ENCODE measurements at places on chromosomes 2 and 18.

- no peak for DNase-seq
These were observed 47.7 kb downstream of the TANK start for GRCh38 chr2:161207941-161208340.

DNA sequence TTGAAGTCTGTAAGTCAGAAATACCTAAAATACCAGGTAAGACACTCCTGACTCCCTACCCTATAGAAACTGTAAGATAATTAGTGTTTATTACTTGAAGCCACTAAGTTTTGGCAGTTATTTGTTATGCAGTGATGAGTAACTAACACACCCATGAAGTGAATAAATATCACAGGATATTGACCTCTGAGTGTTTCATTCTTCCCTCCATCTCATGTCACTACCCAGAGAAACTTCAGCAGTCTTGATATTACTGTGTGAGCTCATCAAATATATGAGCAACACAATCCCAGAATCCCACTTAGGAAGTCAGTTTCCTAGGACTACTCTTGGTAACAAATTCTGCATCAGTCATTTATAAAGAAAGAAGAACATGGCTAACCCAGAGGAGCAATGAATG lies 529.7 kb downstream of the FBXO15 start:
- DNase-seq = no peak

DNA sequence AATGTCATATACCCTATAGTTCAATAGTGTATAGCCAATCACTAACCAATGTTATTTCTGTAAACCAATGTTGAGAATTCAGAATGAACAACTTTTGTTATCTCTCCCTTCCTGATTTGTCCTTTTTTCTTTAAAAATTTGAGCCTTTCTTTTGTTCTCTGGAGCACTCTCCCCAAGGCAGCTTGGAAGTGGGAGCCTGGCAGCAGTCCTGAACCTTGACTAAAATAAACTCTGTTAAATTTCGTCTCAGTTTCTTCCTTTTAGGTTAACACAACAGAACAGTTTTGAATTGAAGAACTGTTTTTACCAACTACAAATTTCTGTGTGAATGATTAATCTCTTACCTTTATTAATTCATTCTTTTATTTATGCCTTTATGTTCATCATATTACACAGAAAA lies 35.9 kb downstream of the CD302 start:
- DNase-seq = no peak

DNA sequence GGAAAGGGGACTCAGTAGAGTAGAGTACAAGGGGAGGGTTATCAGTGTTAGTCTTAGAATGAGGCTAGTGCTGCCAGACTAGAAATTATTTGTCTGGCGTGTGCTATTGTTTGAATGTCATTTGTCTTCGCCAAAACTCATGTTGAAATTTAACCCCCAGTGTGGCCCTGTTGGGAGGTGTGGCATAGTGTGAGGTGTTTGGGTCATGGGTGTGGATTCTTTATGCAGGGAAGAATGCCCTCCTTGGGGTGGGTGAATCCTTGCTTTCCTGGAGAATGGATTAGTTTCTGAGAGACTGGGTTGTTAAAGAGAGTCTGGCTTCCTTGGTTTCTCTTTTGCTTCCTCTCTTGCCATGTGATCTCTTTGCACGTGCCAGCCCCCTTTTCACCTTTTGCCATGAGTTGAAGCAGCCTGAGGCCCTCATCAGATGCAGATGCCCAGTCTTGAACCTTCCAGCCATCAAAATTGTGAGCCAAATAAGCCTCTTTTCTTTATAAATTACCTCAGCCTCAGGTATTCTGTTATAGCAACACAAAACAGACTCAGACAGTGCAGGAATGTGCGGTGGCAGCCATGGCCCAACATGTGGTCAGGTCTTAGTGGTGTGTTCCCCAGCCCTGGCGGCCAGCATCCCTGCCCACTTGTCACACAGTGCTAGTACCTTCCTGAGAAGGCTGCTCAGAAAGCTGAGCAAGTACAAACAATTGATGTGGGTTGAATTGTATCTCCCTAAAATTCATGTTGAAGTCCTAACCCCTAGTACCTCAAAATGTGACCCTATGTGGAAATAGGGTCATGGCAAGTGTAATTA lies 48.4 kb upstream of the NAB1 start:
- no peak for DNase-seq

DNA sequence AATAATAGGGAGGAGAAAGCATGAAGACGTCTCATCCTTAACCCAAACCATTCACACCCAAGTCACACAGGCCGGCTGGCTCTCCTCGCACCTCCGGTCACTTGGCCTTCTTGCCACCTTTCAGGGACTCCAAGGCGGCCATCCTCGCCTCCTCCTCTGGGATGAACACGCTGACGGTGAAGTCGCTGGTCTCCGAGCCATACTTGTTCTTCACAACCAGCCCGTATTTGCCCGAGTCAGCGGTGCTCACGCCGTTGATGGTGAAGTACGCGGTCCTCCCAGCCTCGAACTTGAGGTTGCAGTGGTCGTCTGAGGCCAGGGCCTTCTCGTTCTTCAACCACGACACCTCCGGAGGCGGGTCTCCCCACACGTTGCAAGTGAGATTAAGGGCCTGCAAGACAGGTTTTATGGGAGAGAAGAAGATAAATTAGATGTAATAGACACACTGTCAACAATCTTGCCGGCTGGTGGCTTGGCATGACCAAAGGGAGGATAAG lies 54.3 kb upstream of the LPIN2 start:
- no peak for DNase-seq

DNA sequence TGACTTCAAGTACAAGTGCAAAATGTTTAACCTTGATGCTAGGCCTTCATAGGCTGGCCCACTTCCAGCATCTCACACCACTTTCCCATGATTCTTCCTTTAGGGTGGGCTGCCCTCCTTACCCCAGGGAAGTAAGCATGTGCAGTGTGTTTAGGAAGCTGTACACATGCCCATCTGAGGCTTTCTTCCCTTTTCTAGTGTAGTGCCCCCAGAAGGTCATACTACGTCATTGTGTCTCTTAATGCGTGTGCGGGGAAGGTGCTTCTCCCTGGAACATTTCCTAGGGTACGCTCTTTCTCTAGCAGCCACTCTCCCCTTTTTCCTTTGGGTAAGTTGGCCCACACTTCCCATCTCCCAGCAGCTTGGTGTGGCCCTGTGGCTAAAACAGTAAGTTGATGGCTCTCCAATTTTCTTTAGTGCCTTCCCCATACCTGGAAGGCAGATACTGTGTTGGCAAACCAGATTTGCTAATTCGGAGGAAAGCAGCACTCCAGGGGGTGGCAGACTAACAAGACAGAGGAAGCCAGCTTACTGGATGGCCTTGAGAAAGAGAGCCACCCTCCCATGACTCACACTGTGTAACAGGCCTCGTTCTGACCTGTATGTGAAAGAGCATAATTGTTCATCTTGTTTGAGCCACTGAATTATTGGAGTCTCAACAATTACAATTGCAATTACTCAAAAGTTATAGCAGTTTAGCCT lies 1.1 kb upstream of the SULT6B1 start:
- DNase-seq = no peak

DNA sequence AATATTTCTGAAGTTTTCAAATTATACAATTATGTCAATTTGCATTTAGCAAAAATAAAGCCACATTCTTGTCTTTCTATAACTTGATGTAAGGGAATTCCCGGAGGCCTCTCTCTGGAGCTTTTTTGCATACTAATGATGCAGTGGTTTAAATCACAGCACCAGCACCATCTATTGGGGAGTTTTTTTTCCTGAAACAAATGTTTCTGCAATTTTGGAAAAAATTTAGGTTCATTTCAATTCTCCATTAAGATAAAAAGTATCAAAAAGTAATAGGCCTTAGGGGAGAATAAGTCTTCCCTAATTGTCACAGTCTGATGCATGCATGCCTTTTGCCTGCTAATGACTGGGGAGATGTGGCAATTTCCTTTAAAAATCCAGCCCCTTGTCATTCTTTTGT lies 13.5 kb downstream of the CBLN2 start:
- no peak for DNase-seq

DNA sequence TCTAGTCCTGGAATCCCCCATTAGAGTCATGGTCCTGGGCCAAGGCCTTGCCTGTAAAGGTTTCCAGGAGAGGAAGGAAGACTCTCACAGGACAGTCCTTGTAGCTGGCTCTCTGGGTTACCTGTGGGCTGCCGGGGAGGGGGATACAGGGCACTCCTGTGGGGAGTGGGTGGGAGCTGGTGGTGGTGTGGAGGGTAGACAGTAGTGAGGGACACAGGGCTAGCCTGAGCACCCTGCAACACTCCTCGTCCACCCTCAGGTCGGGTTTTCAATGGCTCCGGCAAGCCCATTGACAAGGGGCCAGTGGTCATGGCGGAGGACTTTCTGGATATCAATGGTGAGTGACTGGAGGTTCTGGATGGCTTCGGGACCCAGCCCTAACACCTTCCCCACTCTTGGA lies 19.7 kb upstream of the ANKRD53 start:
- no peak for DNase-seq

DNA sequence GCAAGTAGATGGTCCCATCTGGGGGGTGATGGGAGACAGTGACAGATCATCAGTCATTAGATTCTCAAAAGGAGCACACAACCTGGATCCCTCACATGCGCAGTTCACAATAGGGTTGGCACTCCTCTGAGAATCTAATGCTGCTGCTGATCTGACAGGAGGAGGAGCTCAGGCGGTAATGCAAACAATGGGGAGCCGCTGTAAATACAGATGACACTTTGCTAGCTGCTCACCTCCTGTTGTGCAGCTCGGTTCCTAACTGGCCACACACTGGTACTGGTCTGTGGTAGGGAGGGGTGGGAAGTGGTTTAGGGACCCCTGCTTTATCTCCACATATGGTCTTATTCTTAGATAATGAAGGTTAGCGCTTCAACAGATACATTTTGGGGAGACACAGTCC lies 506.6 kb downstream of the PLCL1 start:
- no peak for DNase-seq

DNA sequence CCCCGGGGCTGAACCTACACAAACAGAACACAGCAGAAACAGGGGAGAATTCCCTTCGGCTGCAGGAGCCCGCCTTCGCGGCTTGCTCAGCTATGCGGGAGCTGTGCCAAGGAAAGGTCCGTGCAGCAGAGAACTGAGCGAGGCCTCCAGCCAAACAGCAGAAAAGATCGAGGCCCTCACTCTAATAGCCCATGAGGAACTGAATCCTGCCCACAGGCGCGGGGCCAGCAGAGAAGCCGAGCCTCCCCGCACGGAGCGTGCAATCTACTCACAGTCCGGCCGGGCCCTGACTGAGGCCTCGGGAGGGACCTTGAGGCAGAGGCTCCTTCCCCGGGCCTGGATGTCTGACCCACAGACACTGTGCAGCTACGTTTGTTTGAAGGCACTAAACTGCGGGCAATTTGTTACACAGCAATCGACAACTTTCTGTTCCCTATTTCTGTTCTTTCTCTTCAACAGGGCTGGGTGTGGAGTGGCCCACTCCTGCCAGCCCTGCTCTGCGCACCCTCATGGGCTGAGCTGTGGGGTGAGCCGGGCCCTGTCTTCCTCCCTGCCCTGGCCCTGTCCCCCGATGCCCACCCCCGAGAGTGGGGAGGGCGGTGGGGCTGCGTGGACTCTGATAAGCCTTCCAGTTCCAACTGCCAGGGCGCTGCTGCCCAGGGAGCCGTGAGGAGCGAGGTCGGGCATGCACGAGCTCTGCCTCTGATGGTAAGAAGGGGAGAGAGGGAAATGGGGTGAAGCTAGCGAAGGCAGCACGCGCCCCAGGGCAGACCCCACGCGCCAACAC lies 13.7 kb downstream of the HES6 start:
- DNase-seq = no peak

GRCh38 chr2:31088504-31089195 lies 49.6 kb downstream of the GALNT14 start:
- no peak for DNase-seq

GRCh38 chr2:172461591-172462372 lies 34.4 kb downstream of the ITGA6 start:
- DNase-seq = peak; percentile 84

DNA sequence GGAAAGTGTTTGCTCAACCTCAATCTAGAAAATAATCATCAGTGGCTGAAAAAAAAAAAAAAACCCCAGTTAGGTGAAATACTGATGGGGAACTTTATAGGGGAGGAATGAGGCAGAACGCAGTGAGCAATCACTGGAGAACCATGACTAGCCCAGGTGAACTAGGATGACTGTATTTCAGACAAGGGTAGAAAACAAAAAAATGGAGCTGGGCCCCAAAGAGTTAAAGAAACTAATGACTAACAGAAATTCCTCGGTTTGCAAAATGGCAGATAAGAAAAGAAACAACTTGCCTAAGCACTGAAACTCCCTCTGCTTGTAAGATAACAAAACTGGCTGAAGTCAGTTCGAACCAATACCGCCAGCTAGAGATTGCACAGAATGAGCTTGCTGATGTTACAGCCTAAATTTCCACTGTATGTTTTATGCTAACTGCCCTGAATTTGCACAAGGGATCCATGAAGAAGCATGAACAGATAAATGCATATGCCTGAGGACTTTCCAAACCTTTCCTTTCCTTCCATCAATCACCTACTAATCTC lies 245.9 kb downstream of the METTL4 start:
- no peak for DNase-seq

DNA sequence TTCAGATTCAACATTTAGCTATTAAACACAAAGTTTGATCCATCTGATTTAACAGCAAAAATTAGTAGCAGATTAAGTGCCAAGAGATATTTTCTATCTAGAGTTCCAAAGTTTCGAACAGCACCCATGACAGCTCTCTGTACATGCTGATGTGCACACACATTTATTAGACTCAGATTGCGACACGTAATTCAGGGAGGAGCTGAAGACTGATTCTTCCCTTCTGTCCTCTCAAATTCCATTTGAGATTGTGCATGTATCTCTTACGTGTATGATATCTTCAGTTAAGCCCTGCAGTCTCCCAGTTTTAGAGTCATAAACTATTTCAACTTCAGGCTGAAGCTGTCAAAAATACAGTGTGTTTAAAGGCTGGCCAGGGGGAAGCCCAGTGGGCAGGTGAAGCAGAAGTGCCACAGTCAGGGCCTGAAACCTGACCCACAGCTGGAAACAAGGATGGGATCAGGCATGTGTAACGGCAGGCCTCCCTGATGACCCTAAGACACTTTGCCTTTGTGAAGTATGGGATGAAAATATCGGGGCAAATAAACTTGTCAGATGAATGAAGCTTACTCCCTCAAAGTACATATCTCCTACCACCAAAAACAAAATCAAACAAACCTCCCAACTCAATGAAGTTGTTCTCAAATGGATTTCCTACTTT lies 30.6 kb downstream of the CYB5A start:
- DNase-seq = no peak

- DNase-seq = no peak
These were observed 9.2 kb upstream of the KYNU start for GRCh38 chr2:142868229-142868762.

DNA sequence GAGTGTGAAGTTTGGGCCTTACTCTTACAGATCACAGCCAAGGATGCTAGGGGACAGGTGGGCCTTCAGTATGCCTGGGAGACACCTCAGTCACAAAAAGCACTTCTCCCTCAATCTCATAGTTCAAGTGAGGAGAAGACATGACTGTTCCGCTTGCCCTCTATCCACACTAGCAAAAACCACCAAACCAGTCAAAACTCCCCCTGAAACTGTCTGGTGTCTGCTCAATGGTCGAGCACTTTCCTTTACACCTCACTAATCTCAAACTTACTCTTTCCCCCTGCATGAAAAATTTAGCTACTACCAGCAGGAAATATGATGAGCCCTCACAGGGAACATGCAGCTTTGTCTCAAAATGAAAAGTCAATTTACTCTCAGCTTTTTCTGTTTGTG lies 232.2 kb downstream of the TRIB2 start:
- DNase-seq = no peak

- no peak for DNase-seq
These were observed 22.6 kb downstream of the HNRNPLL start for GRCh38 chr2:38580115-38580636.
